ENCODE measurements at places on chromosomes 1 and 21. TPM values are rescaled to one million over a fixed set of nuclear protein-coding genes. Genes with fewer than 3 reads are reported as not detected.

- DNase-seq: no peak
Measured at GRCh38 chr1:31348449-31348848, 24.4 kb downstream of the FABP3 start.

- DNase-seq: no peak
Measured at GRCh38 chr1:75520862-75521475, 89.9 kb downstream of the SLC44A5 start.

- DNase-seq: no peak
Measured at GRCh38 chr1:189708674-189709073, 769.0 kb downstream of the BRINP3 start.

DNA sequence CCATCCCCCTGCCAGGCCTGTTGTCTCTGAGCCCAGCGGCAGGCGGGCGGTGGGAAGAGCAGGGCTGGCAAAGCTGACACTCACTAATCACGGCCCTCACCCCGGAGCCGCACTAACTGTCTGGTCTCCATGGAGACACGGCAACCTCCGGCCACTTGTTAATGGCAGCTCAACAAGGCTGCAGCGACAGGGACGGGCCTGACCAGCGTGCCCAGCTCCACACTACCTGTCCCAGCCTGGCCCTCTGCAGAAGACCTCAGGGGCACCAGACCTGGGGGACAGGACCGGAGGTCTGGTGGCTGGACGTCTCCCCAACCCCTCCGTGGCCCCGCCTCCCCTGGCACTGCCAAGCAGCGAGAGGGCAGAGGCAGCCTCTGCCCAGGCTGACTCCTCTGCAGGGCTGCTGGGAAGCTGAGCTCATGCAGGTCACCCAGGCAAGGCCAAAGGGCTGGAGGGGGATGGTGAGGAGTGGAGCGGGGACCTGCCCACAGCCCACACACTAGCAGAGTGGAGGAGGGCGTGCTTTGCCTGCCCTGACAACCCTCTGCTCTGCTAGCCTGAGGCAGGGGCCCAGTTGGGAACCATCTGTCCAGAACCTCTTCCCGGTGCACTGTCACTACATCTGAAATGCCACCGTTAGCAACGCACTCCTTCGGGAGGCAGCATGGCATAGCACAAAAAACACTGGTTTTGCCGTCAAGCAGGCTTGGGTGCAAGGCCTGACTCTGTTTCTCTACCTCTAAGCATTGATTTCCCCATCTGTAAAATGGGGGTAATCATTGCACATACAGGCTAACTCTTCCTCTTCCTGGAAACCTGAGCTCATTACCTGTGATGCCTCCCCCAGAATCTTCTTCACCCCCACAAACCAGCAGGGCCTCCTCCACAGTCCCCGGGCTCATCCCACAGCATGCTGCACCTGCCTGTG, 29.6 kb upstream of the WASF2 start:
- DNase-seq: no peak

- DNase-seq: no peak
Measured at GRCh38 chr1:182051938-182052337, 9.6 kb downstream of the ZNF648 start.

MORC3 gene
- polyA plus RNA-seq: 49.1 TPM

TSNAX gene
- polyA plus RNA-seq: 32.0 TPM

GRCh38 chr21:16517383-16517782, 787.6 kb downstream of the USP25 start:
- no peak for DNase-seq

DNA sequence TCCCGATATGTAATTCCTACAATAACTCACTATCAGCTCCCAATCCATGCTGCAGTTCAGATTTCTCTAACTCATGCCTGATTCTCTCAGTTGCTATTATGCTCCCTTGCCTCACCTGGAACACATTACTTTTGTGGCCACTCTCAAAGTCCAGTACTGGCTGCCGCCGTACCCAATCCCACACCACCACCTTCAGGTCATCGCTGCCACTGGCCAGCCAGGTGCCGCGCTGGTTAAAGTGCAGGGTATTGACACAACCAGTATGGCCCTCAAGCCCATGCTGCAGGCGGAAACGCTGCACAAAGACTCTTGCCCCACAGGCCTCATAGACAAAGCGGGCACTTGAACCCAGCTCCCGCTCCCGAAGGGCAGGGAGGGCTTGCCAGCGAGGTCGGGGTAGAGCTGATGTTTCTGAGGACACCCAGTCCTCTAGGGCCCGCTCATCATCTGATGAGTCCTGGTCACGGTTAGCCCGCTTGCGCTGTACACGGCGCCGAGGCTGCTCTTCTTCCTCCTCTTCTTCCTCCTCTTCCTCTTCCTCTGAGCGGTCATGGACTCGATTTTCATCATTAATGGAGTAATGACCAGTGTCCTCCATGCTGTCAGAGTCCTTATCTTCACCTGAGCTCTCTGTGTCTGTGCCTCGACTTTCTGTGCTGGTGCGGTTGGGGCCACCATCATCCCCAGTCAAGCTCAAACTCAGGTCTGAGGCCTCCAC, 22.6 kb downstream of the DCAF8 start:
- no peak for DNase-seq

GRCh38 chr1:24463776-24464735, 38.6 kb upstream of the RCAN3 start:
- no peak for DNase-seq

MYOM3 gene
- 425 TPM for polyA plus RNA-seq

GUK1 gene
- polyA plus RNA-seq: 125 TPM

CELA2A gene
- polyA plus RNA-seq: 0.35 TPM

NSL1 gene
- 31.4 TPM for polyA plus RNA-seq

DNA sequence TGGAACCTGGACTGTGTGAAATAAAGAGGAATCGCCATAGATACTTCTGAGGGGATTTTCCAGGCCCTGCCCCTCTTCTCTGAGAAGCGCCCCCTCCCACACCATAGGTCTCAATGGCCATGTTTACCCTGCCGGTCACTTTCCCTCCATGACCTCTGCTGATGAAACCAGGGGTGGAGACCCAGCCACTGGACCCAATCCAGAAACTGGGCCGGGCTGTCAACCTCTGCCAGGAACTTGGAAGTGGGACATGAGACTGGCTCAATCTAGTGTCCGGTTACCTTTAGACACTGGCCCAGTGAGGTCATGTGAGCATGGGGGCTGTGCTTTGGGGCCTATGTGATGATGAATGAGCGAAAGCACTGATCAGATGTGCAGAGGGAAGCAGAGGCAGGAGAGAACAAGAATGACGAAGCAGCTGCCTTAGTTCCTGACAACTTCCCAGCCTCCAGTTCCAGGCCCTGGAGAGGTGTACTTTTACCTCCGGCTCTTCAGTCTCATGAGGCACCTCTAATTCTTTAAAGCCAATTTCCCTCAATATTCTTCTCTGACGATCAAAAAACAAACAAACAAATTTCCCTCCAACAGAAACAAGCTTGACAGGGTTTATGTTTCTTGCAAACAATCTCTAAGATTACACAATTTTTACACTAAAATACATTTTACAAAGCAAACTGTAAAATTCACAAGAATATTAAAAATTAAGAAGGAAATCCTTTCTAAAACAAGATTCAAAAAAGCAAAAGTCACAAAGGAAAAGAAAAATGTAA, 4.9 kb downstream of the ASAP3 start:
- DNase-seq: no peak

DNA sequence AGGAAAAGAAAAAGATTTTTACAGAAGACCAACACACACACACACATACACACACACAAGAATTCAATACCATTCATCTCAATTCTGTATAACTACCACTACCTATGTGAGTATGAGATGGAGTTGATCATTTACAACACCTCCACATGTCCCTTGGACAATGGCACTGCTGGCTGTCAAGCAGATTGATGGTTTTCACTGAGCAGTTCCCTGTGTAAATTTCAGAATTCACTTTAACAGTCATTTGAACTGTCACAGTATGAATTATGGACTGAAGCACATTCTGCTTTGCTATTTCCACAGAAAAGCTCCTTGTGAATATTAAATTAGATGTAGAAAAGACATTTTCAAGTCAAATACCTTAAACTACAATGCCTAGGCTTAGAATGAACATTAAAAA, 14.3 kb downstream of the KCNT2 start:
- DNase-seq: no peak

RHBDL2 gene
- polyA plus RNA-seq: 0.53 TPM

DNA sequence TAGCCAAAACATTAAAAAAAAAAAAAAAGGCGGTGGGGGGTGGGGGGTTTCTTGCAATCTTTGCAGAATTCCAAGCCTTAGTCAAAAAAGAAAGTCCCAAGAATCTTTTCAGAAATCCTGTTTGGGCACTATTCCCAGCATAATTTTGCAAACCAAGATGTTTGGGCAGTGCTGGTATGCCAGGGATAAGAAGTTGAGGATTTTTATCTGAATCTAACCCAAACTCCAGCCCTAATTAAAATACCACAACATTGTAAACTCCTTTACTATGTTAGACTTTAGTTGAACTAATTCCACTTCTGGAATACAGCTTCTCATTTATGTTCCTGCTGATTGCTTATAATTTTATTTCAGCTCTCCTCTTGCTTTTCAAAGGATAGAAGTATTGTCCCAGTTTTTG, 504.1 kb upstream of the ADGRL2 start:
- DNase-seq: no peak

- no peak for DNase-seq
Measured at GRCh38 chr1:215292932-215293331, 210.4 kb downstream of the KCNK2 start.

NUP210L gene
- 0.03 TPM for polyA plus RNA-seq

DNA sequence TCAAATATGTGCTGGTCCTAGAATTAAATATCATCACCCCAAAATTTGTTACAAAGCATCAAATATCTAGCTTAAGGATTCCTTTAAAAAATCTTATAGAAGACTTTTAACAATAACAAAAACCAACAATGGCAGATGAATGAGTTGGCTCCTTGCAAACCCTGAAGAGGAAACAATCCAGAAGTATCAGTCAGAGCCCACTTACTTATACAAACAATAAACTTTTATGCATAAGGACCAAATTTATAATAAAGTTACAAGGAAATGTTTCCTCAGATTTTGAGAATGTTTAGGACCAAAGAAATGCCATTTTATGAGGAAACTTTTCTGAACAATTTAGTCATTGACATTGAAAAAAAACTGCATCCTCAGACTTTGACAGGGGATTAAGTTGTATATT, 52.7 kb downstream of the LPAR3 start:
- no peak for DNase-seq

- DNase-seq: no peak
Measured at GRCh38 chr1:194289569-194290266, 1103.3 kb upstream of the B3GALT2 start.

DNA sequence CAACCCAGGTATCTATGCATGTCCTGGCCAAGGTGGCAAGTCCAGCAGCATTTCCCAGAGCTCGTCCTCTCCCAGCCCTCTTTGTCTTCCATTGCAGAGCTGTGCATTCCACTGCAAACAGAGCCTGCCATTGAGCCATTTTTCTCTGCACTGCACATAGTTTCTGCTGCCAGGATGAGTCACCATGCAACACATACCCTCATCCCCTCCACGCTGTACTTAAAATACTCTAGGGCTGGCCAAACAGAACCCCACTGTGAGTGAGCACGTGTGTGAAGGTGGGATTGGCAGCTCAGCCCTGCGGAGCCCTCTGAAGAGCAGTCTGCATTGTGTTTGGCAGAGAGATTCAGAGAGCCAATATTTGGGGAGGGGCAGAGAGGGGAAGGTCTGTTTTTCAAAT, 3.9 kb upstream of the ATP1B1 start:
- DNase-seq: no peak

GRCh38 chr1:24795236-24795635, 50.0 kb downstream of the CLIC4 start:
- DNase-seq: no peak

DNA sequence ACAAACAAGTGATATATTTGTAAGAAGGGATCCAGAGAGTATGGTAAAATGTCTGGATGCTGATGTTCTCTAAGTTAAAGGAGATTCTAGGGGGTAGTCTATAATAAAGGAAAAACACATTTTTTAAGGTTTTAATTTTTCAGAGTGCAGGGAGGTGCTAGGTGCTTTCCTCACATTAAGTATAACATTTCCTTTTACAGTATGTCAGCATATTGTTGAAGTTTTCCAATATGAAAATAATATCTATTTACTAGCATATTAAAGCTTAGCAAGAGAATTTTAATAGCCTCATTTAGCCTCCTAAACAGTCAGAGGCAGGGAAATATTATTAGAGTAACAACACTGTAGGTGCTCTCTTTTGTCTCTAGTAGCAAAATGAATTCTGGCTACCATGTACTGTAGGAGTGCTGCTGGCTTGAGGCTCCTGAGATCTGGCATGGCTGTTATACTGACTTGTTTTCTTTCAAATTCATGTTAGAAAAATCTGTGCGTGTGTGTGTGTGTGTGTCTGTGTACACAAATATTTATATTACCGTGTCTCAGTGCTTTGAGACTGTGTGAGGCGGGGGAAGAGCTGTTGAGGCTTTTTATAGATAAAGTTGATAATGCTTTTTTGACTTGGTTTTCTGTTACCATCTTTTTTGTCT, 71.0 kb downstream of the POU2F1 start:
- DNase-seq: no peak

- DNase-seq: no peak
Measured at GRCh38 chr1:44359234-44359935, 4.3 kb upstream of the ERI3 start.
